ENCODE measurements at places on chromosomes 2 and 18. TPM values are rescaled to one million over a fixed set of nuclear protein-coding genes. Genes with fewer than 3 reads are reported as not detected.

SP110 gene
- total RNA-seq = 118 TPM

FSIP2 gene
- total RNA-seq = 0.32 TPM

MITD1 gene
- 32.1 TPM for total RNA-seq

PSMA8 gene
- total RNA-seq = 0.30 TPM

SLC11A1 gene
- total RNA-seq = 0.54 TPM

GRCh38 chr18:10524507-10525370, 1.1 kb upstream of the NAPG start:
- H3K4me3 ChIP-seq = peak overlapping the region; percentile 87
- no peak for DNase-seq
- peaks cover 37% of the 10 kb centered on the region for H3K4me1 ChIP-seq
- no peaks in the 10 kb centered on the region for H3K36me3 ChIP-seq

GRCh38 chr2:43024515-43025011, 201.8 kb downstream of the ZFP36L2 start:
- H3K4me3 ChIP-seq = no peak overlapping the region
- no peak overlapping the region for H3K27ac ChIP-seq
- H3K36me3 ChIP-seq = no peaks in the 10 kb centered on the region
- DNase-seq = peak; percentile 14
- no peaks in the 10 kb centered on the region for H3K4me1 ChIP-seq

- H3K4me1 ChIP-seq = no peaks in the 10 kb centered on the region
- H3K27ac ChIP-seq = no peak overlapping the region
- H3K36me3 ChIP-seq = no peaks in the 10 kb centered on the region
- H3K4me3 ChIP-seq = no peak overlapping the region
- no peaks in the 10 kb centered on the region for H3K27me3 ChIP-seq
Observed at GRCh38 chr2:33660416-33661123, 61.5 kb upstream of the FAM98A start.

DNA sequence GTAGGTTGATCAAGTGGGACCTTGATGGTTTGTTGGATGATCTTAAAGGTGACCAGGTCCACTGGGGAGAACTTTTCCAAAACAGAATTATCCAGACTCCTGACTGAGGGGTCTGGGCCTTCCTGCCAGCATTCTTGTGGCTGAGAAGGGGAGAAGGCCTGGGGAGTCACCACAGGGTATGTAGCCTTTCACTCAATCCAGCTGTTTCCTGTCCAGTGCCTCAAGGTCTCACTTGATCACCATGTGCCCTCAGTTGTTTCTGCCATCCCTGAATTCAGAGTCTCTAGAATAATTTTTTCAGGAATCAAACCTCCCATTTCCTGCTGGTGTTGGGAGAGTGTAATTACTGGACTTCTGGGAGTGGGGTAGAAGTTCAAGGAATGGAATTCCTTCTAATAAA, 54.4 kb upstream of the TANC1 start:
- no peak overlapping the region for H3K4me3 ChIP-seq
- no peak overlapping the region for H3K27ac ChIP-seq
- DNase-seq = no peak
- no peaks in the 10 kb centered on the region for H3K4me1 ChIP-seq
- peaks cover 2% of the 10 kb centered on the region for H3K27me3 ChIP-seq

DNA sequence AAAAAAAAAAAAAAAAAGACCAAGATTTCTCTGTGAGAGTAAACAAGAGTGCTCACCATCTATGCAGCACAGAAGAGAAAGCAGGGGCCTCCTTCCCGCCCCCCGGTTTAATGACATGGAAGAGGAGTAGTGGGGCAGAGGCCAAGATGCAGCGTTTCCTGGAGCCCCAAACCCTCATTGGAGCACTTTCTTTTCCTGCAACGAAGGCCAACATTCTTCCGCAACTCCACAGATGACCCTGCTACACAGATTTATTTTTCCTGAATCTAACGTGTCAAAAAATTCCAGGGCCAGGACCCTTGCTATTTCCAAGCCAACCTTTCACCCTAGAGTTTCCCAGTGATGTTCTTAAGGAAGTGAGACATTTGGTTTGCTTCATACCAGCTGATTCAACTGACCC, 189.6 kb downstream of the MIB1 start:
- H3K27me3 ChIP-seq = peaks cover 7% of the 10 kb centered on the region
- no peaks in the 10 kb centered on the region for H3K4me1 ChIP-seq
- no peaks in the 10 kb centered on the region for H3K36me3 ChIP-seq
- no peak overlapping the region for H3K27ac ChIP-seq
- no peak overlapping the region for H3K4me3 ChIP-seq

DNA sequence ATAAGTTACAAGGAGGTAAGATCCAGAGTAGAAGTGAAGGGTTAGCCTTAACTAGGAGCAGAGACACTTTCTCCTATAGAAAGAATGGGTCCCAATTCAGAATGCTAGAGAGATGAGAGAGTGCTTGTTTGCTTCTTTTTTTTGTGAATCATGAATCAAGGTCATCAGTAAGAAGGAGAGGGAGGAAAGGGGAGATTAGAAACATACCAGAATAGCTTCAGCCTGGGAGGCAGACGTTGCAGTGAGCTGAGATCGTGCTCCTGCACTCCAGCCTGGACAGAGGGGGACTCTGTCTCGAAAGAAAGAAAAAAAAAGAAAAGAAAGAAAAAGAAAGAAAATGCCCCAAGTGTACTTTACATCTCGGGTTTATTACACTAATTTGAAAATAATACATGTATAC, 55.8 kb upstream of the SLC35F5 start:
- no peak overlapping the region for H3K27ac ChIP-seq
- no peak for DNase-seq
- peaks cover 4% of the 10 kb centered on the region for H3K27me3 ChIP-seq
- no peak overlapping the region for H3K4me3 ChIP-seq

GRCh38 chr2:28346587-28346986, 46.1 kb upstream of the FOSL2 start:
- H3K27ac ChIP-seq = no peak overlapping the region
- no peaks in the 10 kb centered on the region for H3K36me3 ChIP-seq
- H3K4me1 ChIP-seq = peaks cover 28% of the 10 kb centered on the region
- no peaks in the 10 kb centered on the region for H3K27me3 ChIP-seq
- H3K4me3 ChIP-seq = no peak overlapping the region

GRCh38 chr2:172425336-172425735, 2.0 kb upstream of the ITGA6 start:
- no peak for DNase-seq
- no peak overlapping the region for H3K4me3 ChIP-seq
- peaks cover 1% of the 10 kb centered on the region for H3K27me3 ChIP-seq
- no peak overlapping the region for H3K27ac ChIP-seq
- H3K36me3 ChIP-seq = no peaks in the 10 kb centered on the region

DNA sequence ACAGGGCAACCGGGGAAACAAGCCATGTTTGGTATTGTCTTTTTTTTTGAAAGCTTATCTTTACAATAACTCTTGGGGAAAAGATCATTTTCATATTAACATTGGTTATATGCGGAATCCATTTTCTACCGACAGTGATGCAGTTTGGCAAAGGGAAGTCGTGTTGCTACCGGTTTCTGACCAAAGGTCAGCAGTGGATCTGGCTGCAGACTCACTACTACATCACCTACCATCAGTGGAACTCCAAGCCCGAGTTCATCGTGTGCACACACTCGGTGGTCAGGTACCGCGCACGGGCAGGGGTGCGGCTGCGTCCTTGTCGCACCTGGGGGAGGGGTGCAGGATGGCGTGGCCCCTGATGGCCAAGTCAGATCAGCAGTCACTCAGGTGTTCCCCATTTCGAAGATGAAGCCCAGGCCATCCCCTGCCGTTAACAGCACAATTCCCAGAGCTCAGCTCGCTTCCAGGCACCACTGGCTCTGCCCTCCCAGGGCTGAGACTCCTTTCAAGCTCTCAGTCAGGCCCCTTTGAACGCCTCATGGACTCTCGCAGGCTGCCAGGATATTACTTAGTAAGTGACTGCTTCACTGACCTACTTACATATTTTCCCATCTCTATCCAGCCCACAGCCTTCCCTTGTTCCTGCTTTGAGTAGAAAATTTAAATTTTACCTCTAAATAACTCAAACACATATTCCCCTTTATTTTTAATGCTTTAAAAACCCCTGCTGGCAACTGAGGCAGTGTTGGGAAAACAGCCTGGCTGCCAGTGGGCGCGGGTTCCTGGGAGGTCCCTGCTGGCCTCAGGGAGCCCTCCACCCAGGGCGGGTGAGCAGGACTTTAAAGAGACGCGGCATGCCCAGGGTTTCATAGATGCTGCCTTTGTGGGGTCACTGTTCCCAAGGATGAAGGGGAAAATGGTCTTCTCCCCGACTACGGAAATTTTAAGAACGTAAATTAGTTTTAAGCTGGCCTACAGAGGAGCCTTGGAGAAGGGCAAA, 33.6 kb upstream of the RPL31 start:
- H3K27me3 ChIP-seq = no peaks in the 10 kb centered on the region
- DNase-seq = no peak
- H3K27ac ChIP-seq = no peak overlapping the region
- no peaks in the 10 kb centered on the region for H3K36me3 ChIP-seq

DNA sequence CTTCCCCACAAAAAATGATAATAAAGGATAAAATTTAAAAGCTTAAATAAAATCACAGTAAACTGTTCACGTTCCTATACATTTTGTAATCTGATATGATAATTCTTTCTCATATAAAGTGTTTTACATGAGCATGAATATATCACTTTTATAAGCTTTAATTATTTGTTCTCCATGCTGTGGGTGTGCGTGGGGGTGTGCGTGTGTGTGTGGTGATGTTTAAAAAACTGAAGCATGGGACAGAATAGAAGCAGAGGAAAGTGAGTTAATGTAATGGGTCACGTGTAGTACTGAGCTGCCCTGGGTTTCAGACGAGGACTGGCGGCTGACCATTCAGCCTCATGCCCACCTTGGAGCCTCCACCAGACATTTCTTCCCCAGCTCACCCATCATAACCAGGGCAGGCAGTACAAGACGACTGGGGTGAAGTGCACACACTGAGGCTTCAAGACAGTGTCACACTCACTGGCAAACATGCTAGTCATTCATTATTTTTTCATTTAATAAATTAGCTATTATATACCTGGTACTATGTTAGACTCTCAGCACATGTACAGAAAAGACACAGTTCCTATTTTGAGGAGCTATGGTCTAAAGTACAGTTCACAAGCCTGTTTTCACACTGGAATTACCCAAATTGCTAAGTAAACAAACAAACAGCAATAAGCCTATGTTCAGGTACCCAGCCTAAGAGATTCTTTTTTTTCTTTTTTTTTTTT, 97.2 kb upstream of the LPIN2 start:
- no peak overlapping the region for H3K27ac ChIP-seq
- no peak overlapping the region for H3K4me3 ChIP-seq
- no peaks in the 10 kb centered on the region for H3K36me3 ChIP-seq
- no peak for DNase-seq
- H3K27me3 ChIP-seq = no peaks in the 10 kb centered on the region

DNA sequence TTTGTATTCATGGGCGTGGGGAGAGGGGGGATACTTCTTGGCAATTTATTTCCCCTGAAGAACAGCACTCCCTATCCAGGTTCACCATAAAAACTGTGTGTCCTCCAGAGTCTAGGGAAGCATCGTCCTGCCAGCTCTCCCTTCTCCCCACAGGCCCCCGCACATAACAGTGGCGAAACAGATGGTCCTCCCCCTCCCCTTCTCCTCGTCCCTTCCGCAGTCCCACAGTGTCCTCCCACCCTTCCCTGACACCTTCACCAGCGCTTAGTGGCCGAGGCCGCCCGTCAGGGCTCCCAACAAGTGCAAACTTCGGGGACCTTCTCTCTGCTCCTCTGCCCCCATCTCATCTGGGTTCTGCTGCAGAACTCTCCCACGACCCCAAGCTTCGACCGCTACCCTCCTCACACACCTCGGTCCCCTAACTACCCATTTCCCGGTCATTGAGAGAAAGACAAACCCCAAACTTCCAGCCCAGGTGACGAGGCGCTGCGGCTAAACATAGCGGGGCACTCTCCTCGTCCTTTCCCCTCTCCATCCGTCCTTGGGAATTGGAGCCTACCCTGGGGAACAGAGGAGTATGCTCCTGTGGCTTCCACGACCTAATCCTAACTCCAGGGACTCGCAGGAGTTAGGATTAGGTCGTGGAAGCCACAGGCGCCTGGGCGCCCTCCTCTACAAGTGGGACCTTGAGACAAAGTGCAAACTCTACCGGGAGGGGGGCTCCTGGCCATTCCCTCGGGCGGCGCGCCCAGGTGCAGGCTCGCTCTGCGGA, 971 bp downstream of the ZNF385B start:
- H3K27me3 ChIP-seq = peaks cover 29% of the 10 kb centered on the region
- no peak overlapping the region for H3K4me3 ChIP-seq
- no peak overlapping the region for H3K27ac ChIP-seq
- no peaks in the 10 kb centered on the region for H3K36me3 ChIP-seq
- peaks cover 4% of the 10 kb centered on the region for H3K4me1 ChIP-seq
- DNase-seq = no peak

- H3K36me3 ChIP-seq = no peaks in the 10 kb centered on the region
- H3K27me3 ChIP-seq = peaks cover 6% of the 10 kb centered on the region
- no peak overlapping the region for H3K27ac ChIP-seq
- no peaks in the 10 kb centered on the region for H3K4me1 ChIP-seq
Observed at GRCh38 chr2:64352292-64352691, 101.7 kb upstream of the LGALSL start.

- no peaks in the 10 kb centered on the region for H3K36me3 ChIP-seq
- DNase-seq = no peak
- H3K27me3 ChIP-seq = no peaks in the 10 kb centered on the region
- no peak overlapping the region for H3K4me3 ChIP-seq
Observed at GRCh38 chr2:162524849-162525248, 180.9 kb downstream of the GCA start.

GRCh38 chr18:77000527-77000926, 132.1 kb downstream of the MBP start:
- H3K4me1 ChIP-seq = peaks cover 9% of the 10 kb centered on the region
- peak; percentile 52 for DNase-seq
- peak overlapping the region; percentile 33 for H3K4me3 ChIP-seq

DNA sequence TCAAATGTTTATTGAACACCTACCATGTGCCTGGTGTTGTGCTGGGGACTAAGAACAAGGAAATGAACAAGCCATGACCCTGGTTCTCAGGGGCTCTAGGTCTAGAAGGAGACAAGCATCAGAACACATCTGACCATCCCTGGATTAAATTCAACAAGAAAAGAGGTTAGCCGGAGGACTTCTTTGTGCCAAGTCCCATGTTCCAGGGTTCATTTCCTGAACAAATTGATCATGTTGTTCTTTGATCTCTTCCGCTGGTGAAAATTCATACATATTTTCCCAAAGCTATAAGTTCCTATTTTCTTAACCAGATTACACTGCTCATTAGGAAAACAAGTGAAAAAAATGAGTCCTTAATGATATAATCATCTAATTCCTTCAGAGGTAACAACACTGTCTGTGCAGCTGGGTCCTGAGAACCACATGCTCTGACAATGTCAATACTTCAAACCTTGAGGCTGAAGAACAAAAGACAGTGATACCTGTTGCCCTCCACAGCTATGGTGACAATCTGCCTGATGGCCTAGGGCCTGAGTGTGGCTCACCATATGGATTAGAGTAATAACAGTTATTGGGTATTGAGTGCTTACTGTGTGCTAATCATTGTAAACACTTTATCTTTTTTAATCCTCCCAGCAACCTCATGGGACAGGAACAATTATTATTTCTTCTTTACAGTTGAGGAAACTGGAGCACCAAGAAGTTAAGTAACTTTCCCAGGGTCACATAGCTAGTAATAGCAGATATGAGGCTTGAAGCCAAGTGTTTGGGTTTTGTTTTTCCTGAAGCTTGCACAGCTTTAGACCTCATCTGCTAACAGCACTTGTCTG, 24.6 kb upstream of the INO80C start:
- H3K27ac ChIP-seq = no peak overlapping the region
- no peaks in the 10 kb centered on the region for H3K4me1 ChIP-seq
- peaks cover 5% of the 10 kb centered on the region for H3K27me3 ChIP-seq
- DNase-seq = no peak
- no peaks in the 10 kb centered on the region for H3K36me3 ChIP-seq
- H3K4me3 ChIP-seq = no peak overlapping the region
